Fibroblast of upper back skin (primary cell): ENCODE measurements at places on chromosomes 16 and 17.
A peak's percentile ranks its signal among the peaks of the same experiment; 100 is the strongest.

- DNase-seq = no peak
Measured at GRCh38 chr17:81867991-81868673, 3.0 kb downstream of the ARHGDIA start.

DNA sequence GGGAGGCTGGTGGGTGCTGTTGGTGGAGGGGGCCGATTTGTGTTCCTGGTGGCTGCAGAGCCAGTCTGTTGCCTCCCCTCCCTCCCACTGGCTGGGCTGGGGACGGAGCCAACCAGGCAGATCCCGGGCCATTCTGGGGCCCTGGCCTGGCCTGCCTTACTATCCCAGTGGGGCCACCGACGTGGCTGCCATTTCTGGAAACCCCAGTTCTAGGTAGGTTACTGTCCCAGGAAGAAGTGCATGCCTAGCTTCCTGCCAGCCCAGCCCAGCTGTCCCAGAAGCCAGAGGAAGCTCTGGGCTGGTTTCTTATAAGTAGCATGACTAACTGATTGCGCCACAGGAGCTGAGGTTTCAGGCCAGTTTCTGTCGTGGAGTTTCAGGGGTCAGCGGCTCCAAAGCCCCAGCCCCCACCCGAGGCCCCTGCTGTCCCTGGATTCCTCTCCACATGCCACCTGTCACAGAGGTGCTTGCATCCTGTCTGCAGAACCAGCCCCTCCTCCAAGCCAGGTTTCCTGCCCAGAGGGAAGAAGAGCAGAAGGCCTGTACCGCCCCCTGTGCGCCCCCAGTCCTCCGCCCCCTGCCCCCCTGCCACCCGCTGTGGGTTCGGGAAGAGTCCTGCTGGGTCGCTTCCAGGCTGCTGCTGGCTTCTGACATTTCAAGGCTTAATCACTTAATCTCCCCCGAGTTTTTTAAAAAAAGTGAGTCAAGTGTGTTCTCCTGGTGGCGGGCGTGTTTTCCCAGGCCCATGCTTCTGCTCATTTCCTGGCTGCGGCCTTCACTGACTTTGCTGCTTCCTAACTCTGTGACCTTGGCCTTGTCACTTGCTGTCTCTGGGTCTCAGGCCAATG is 13.2 kb downstream of the IL4R start:
- DNase-seq = peak; percentile 92

- DNase-seq = peak; percentile 5
Measured at GRCh38 chr17:59287452-59287851, 44.0 kb upstream of the YPEL2 start.

GRCh38 chr17:57309479-57309878 is 53.2 kb downstream of the MSI2 start:
- no peak for DNase-seq

- no peak for DNase-seq
Measured at GRCh38 chr16:10870137-10870776, 6.7 kb upstream of the CIITA start.

DNA sequence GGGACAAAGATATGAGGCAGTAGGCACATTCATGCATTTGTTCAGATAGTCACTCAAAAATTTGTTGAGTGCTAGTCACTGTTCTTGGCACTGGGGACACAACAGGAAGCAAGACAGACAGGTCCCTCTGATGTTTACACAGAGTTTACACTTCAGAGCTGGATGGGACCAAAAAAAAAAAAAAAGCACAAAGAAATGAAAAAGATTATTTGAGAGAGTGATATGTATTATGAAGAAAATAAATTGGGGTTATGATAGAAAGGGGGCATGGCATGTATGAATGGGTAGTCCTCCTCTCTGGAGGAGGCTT is 3.5 kb upstream of the YPEL2 start:
- DNase-seq = no peak

DNA sequence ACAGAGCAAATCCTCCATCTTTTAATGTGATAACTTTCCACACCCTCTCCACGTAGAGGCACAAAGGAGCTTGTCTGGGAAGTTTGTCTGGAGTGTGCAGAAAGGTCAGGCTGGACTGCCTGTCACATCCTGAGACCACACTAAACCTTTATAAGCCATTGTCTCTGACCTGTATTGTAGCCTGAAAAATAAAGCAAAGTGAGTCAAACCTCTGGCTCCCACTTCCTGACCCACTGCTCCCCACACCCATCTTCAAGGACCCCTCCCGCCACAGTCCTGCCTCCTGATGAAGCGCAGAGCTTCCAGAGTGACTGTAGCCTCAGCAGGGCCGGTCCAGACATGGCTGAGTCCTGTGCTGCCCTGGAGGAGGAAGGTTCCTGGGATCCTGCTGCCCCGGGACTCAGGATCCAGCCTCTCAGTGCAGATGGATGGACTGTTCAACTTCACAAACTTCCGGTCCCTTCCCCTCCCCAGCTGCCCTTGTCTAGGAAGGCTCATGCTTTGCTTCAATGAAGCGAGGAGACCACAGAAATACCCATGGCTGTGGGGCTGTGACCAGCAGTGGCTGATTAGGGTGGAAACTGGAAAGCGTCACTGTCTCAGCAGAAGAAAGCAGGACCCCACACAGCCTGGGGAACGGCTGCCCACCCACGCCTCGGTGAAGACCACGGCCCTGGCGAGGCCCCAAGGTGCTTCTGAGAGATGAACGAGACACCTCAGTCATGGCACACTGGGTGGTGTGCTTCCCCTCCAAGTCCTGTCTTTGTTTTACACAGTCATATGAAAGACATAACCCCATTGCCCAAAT is 30.9 kb upstream of the CLEC18B start:
- DNase-seq = no peak

DNA sequence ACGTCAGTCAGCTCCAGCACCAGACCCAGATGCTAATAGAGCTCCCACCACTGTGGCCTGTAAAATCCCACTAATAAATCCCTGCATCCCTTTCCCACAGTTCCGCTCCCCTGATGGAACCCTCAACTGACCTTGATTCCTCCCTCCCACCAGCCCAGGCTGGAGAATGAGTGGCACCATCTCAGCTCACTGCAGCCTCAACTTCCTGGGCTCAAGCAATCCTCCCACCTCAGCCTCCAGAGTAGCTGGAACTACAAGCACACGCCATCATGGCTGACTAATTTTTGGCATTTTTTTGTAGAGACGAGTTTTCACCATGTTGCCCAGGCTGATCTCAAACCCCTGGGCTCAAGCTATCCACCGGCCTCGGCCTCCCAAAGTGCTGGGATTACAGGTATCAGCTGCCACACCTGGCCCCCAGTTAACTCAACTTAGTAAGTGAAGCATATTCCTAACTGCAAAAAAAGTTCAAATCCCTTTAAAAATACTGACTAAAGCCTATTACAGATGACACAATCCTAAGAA is 15.6 kb downstream of the USP7 start:
- no peak for DNase-seq

DNA sequence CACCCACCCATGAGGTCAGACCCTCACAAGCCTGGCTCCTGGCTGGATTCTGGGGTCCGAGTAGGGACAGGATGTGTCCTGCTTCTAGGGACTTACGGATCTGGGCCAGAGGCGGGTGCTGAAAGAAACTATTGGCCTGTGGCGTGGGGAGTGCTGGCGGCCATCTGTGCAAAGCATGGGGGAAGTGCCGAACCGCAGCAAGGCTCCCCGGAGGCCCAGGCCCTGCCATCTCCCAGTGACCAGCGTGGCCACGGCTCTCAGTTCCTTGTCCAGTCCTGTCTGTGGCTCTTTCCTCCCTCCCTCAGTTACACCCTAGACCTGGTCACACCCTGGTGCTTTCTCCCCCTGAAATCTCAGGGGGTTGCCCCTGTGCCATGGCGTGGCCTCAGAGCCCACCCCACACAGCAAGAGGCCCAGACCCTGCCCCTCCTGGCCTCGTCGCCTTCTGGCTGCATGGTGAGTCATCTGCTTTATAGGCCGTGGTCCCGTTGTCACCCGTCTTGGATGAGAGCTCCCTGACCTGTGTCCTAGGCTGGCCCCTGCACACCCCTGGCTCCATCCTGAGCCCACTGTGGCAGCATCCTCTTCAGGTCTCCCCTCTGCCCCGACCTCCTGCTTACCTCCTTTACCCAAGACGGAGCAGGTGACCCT is 54.5 kb downstream of the PRMT7 start:
- no peak for DNase-seq

DNA sequence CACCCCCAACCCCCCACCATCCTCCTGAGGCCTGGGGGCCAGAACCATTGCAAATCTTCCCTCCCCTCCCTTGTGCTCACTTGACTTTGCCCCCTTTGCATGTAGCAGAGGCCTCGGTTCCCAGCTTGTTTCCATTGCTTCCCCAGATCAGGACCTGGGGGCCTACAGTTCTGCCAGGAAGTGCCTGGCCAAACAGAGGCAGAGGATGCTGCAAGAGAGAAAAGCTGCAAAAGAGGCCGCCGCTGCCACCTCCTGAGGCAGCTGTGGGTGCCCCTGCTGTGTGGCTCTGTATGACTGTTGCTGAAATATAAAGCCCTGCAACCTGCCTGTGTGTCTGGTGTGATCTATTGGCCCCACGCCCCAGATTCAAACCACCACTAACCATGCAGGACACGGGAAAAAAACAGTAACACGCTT is 2.3 kb downstream of the NDUFB10 start:
- DNase-seq = peak; percentile 10

DNA sequence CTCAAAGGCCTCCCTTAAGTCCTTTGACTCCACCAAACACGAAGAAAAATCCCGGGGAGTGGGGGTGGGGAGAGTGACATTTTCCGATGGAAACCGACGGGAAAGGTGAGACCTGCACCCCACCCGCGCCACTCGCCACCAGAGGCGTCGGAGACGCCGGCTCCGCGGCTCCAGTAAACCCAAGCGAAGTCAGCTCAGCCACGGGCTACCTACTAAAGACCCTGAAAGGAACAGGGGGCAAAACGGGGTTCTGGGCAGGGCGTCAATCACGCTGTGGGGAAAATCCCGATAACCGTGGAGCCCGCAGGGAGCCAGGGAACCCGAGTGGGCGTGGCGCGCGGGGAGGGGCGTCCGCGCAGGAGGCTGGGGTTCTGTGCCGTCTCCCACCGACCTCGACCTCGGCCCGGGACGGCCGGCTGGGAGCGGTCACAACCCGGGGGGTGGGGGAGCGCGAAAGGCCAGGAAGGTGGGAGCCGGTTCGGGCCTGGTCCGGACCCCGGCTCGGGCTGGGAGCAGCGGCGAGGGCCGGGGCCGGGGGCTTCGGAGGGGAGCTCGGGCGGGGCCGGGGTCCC is 565 bp downstream of the WDR45B start:
- DNase-seq = no peak

GRCh38 chr17:9968008-9968407 is 62.9 kb upstream of the RCVRN start:
- no peak for DNase-seq

DNA sequence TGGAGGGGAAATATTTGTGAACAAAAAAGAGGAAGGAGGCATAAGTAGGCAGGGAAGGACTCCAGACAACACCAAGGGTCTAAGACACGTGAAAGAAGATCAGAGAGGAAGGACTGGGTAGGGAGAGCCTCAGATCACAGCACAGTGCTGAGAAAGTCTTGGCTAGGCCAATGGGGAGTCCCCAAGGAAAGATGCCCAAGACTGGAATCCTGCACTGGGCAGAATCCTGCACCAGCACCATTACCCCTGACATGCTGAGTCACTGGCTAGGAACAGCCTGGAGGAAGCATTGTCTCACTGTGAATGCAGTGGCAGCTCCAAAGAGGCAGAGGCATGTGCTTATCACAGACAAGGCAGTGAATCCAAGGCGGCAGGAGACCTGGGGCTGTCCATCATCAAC is 19.2 kb downstream of the CLEC19A start:
- DNase-seq = no peak

DNA sequence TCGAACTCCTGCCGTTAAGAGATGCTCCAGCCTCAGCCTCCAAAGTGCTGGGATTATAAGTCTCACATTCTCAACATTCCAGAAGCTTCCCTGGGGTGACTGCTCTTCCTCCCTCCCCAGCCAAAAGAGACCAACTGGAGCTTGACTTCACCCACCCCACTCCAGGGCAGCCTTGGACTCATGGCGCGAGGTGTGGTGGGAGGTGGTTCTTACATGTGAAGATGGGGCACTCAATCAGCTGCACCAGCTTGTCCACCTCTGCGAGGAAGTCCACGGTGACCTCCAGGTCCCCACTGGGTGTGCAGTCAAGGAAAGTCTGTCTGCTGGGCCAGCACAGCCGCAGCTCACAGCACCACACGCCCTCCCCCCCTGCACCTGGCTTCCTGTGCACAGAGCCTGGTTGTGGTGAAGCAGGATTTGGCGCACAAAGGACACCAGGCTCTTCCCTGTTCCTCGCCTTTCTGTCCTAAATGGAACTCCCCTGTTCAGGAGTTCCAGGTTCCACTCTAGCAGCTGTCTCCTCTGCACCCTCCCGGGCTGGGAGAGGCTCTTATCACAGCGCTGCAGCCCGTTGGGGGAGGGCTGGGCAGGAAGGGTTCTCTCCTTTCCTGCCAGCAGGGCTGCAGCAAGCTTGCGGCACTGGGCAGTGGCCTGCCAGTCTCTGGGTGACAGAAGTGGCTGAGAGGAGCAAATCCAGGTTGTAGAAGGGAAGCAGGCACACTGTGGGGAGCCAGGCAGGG is 9.6 kb upstream of the MTSS2 start:
- DNase-seq = peak; percentile 54

- peak; percentile 13 for DNase-seq
Measured at GRCh38 chr16:74297145-74297665, 591 bp downstream of the PSMD7 start.

DNA sequence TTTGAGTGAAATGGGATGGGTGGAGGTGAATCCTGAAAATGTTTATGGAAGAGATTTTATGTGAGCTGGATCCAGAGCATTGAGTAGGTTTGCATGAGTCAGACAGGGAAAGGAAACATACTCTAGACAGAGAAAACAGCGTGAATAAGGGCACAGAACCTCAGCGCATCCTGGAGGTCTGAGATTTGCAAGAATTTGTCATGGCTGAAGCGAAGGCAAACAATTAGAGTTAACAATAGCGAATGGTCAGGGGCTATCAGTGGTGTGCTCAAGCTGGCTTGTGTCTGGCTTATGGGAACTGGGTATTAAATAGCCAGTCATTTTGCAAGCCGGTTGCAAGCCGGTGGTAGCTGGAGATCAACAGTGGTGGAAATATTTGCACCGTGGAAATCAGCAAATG is 36.4 kb downstream of the MAP2K6 start:
- no peak for DNase-seq

- no peak for DNase-seq
Measured at GRCh38 chr17:9824094-9824493, 1.6 kb upstream of the GLP2R start.

DNA sequence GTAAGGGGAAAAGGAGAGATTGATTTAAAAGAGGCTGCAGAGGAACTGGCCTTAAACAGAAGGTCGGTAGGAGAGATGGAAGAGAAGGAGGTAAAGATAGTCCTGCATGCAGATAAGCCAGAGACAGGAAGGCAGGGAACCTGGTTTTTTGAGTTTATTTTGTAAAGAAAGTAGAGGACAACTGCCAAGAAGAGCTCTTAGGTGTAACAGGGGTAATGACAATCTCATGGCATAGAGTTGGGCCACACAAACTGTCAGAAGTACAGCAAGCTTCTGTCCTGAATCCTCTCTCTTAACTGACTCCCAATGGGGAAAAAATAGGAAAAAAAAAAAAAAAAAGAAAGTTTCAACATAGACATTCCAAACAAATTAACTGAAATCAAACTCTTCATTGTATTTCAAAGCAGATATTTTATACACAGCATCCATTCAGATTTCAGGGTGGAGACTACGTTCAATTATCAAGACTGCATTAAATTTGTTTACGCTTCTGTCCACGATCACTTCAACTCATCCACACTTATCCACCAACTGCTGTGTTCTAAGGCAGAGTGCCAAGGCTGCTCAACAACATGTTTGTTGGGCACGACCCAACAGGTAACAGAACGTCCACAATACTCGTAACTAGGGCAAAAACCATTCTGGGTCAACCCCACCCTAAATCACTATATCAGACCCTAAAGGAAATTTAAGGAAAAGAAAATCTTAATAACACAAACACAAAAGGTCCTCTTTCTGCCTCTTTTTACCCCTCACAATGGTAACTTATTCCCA is 34.9 kb downstream of the USP31 start:
- DNase-seq = no peak
